Sigmoid colon (tissue), 7 donors: ENCODE measurements at places on chromosomes 3 and 15. TPM values are rescaled to one million over a fixed set of nuclear protein-coding genes. Genes with fewer than 3 reads are reported as not detected.

RNU5B-1 gene
- not detected for polyA plus RNA-seq

RARRES1 gene
- polyA plus RNA-seq: 14.6 TPM

TMEM207 gene
- not detected for polyA plus RNA-seq

RBM15B gene
- 9.6 TPM for polyA plus RNA-seq

LINGO1 gene
- polyA plus RNA-seq: 1.7 TPM

HEXA gene
- 35.4 TPM for polyA plus RNA-seq

AADAC gene
- not detected for polyA plus RNA-seq

CISH gene
- 8.1 TPM for polyA plus RNA-seq

LRRC15 gene
- polyA plus RNA-seq: under 0.01 TPM

TTC21A gene
- 2.8 TPM for polyA plus RNA-seq

CTXN2 gene
- 0.13 TPM for polyA plus RNA-seq

SLITRK3 gene
- not detected for polyA plus RNA-seq

TICRR gene
- polyA plus RNA-seq: 0.23 TPM

TF gene
- 0.60 TPM for polyA plus RNA-seq

SLC22A14 gene
- not detected for polyA plus RNA-seq

P2RY14 gene
- polyA plus RNA-seq: 4.2 TPM

SATB1 gene
- polyA plus RNA-seq: 9.0 TPM

ADAMTS9 gene
- 1.2 TPM for polyA plus RNA-seq

PRR20G gene
- polyA plus RNA-seq: not detected

PARP15 gene
- polyA plus RNA-seq: 1.2 TPM

ZDHHC23 gene
- 3.9 TPM for polyA plus RNA-seq

KLF15 gene
- 5.4 TPM for polyA plus RNA-seq

ZNF80 gene
- polyA plus RNA-seq: 0.19 TPM

DNAJA4 gene
- 26.1 TPM for polyA plus RNA-seq

CCR5 gene
- 0.69 TPM for polyA plus RNA-seq

GALNT15 gene
- 1.2 TPM for polyA plus RNA-seq

QARS1 gene
- 363 TPM for polyA plus RNA-seq

GPR149 gene
- polyA plus RNA-seq: not detected

CTSH gene
- 207 TPM for polyA plus RNA-seq

BOC gene
- polyA plus RNA-seq: 10.6 TPM

RBPMS2 gene
- polyA plus RNA-seq: 7.3 TPM

ACTRT3 gene
- polyA plus RNA-seq: 1.2 TPM

SERINC4 gene
- polyA plus RNA-seq: 0.61 TPM

COMMD2 gene
- polyA plus RNA-seq: 14.3 TPM

PCOLCE2 gene
- polyA plus RNA-seq: 3.6 TPM

NOX5 gene
- polyA plus RNA-seq: 0.16 TPM

MNS1 gene
- polyA plus RNA-seq: 1.2 TPM

REC114 gene
- not detected for polyA plus RNA-seq

XCR1 gene
- not detected for polyA plus RNA-seq

LEKR1 gene
- 0.60 TPM for polyA plus RNA-seq

RNU6-1 gene
- polyA plus RNA-seq: not detected

LDHAL6B gene
- polyA plus RNA-seq: not detected

CD276 gene
- polyA plus RNA-seq: 38.6 TPM

LYZL4 gene
- not detected for polyA plus RNA-seq

ADAMTS17 gene
- polyA plus RNA-seq: 1.4 TPM

VGLL4 gene
- polyA plus RNA-seq: 27.0 TPM

RNF7 gene
- 111 TPM for polyA plus RNA-seq

ZPLD1 gene
- polyA plus RNA-seq: 0.09 TPM

ERICH6 gene
- polyA plus RNA-seq: not detected

POLQ gene
- polyA plus RNA-seq: under 0.01 TPM

CCRL2 gene
- 3.0 TPM for polyA plus RNA-seq

GMNC gene
- not detected for polyA plus RNA-seq

MANF gene
- polyA plus RNA-seq: 16.8 TPM

SPTSSB gene
- 0.46 TPM for polyA plus RNA-seq

LRRC34 gene
- polyA plus RNA-seq: not detected

RAB8B gene
- polyA plus RNA-seq: 13.6 TPM

PPARG gene
- 111 TPM for polyA plus RNA-seq

FBXO40 gene
- polyA plus RNA-seq: not detected

CDHR4 gene
- 0.16 TPM for polyA plus RNA-seq
